ENCODE measurements at places on chromosomes 12 and 14.

GRCh38 chr12:127063339-127064072 lies 1203.5 kb upstream of the TMEM132C start:
- DNase-seq: no peak

DNA sequence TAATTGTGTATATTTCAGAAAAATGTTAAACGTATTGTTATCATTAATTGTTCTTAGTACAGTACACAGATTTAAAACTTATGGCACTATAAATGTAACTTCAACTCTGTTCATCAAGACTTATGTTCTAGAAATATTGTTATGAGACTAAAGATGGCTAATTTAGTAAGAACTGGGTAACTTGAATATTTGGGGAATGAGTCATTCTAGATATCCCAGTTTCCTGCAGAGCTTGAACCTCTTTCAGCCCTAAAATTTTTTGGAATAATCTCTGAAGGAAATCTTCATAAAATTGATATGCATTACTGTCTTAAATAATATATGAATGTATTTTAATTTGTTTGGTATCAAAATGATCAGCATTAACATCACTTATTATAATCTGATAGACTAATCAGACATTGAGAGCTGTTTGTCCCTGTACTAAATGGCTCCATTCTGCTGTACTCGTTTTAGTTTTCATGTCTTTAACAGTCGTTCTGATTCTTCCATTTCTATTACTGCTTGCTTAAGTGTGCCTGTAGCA lies 87.1 kb downstream of the VEZT start:
- no peak for DNase-seq

- no peak for DNase-seq
These were observed 124.1 kb downstream of the GARIN6 start for GRCh38 chr12:99771659-99772058.

GRCh38 chr14:101833045-101833444 lies 71.5 kb downstream of the PPP2R5C start:
- no peak for DNase-seq

DNA sequence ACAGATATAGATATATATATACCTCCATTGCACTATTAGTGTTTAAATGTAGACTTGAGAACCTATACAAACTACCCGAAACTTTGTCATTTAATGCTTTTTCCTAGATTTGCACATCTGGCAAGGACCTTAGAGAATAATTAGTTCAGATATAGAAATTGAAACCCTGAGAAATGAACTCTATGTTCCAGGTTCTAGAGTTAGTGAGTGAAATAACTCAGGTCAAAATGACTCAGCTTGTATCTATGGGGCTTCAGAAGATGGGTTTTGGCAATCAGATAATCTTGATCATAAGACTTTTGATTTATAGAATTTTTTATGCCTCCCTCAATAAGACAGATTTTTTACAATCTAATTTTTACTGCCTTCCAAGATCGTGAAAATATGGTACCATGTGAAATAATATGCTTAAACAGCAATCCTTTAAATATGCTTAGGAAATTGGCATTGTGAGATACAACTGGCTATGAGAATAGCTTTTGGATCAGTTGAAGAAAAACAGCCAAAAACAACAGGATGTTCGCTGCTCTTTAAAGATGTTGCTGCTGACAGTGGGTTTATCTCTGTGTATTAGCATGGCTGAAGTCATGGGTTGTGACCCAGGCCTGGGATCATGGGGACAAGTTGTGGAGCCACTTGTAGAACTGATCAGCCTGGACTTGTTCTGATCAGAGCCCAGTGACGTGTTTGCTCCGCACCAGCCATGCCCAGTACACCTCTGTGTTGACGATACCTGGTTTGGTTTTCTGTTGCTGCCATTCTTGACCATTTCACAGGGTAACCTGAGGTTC lies 63.6 kb downstream of the TTLL5 start:
- DNase-seq: no peak

DNA sequence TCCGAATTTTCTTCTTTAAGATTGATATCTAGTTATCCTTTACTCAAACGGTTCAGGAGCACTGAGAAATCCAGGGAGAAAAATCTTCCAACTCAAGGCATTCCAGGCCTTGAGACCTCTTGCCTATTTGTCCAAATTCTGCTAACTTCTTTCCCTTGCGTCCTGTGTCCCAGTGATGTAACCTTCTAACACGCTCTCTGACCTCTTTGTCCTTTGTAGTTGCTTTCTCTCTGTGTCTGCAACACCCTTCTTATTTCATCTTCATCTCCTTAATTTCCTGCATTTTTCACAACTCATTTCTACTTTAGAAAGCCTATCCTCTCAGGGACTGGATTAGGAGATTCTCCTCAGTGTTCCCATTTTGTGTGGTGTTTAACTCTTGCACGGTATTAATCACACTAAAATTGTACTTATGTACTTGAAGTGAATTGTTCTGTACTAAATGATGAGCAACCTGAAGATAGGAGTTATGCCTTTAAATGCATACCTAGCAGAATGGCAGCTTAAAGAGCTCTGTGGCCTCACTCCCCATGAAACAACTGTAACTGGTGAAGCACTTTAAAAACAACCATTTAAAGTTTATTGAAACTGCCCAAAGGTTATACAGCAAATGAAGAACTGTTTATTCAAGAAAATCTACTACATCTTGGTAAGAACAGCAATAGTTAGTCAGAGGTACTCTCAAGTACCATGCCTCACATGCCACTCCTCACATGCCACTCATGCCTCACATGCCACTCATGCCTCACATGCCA lies 7.4 kb upstream of the SNAPC1 start:
- DNase-seq: no peak

- no peak for DNase-seq
These were observed 42.1 kb downstream of the MGST1 start for GRCh38 chr12:16389594-16389993.

DNA sequence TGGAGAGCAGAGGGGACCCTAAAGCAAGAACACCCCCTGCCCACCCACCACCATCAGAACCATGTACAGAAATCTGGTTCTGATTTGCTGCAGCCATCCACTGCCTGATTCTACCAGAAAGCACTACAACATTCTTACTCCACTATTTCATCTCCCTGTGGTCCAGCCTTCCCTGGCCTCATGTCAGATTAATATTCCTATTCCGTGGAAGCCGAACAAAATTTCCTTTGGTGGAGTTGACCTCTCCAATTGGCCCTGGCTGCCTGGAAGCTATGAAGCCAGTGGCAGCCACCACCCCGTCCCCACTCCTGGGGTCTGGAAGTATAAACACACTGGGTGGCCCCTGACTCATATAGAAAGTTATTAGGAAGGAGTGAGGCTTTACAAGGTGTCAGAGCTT lies 60.2 kb downstream of the ANO2 start:
- DNase-seq: no peak

DNA sequence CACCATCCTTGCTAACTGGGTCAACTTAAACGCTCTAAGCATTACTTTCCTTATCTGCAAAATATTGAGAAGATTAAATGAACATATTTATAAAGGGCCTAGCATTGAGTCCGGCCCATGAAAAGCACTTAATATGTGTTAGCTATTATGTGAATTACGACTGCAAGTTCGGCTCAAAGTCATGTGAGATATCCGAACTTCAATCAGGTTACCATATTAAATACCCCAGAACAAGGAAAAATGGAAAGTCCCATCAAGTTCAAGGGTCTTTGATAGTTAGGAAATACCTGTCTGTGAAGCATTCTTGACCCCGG lies 487 bp upstream of the NRDE2 start:
- no peak for DNase-seq

- DNase-seq: no peak
These were observed 64.4 kb downstream of the TTLL5 start for GRCh38 chr14:75725481-75725880.

- DNase-seq: no peak
These were observed 80.5 kb upstream of the DYRK2 start for GRCh38 chr12:67568055-67568454.

- DNase-seq: no peak
These were observed 21.9 kb downstream of the DHRS2 start for GRCh38 chr14:23657959-23658470.

DNA sequence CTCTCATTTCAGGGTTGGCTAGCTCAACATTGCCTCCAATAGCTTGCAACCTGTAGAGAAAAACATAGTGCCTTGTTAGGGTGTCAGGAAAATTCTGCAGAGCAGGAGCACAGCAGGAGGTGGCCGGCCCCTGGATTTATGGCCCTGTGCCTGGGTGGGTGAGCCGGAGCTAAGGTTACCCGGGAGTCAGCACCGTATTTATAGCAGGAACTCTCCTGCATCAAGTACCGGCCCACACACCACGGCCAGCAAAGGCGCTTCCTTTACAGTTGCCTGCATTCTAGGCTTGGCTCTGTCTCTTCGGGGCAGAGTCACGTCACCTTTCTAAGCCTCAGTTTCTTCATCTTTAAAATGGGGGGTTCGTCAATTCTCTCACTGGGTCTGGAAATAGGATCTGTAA lies 52.8 kb upstream of the EML1 start:
- no peak for DNase-seq

DNA sequence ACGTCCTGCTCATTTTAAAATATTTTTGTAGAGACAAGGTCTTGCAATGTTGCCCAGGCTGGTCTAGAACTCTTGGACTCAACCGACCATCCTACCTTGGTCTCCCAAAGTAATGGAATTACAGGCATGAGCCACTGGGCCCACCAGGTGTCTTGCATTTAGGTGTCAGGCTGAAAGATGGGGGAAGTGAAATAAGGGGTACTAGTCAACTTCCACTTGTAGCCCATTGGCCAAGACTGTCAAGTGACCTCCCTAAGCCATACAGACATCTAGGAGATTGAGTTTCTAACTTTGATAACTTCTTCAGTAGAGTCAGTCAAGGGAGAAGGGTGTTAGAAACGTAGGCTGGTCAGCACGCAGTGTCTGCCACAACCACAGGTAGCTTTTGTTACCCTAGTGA lies 32.0 kb downstream of the ARF6 start:
- DNase-seq: no peak

GRCh38 chr14:102863381-102863780 lies 59.1 kb upstream of the AMN start:
- DNase-seq: no peak

GRCh38 chr12:122203301-122204166 lies at the start of gene B3GNT4:
TSS of gene B3GNT4 (plus strand) at chr12:122203709. CDS start at chr12:122204619, 910 bp downstream.
- peak; percentile 49 for DNase-seq

DNA sequence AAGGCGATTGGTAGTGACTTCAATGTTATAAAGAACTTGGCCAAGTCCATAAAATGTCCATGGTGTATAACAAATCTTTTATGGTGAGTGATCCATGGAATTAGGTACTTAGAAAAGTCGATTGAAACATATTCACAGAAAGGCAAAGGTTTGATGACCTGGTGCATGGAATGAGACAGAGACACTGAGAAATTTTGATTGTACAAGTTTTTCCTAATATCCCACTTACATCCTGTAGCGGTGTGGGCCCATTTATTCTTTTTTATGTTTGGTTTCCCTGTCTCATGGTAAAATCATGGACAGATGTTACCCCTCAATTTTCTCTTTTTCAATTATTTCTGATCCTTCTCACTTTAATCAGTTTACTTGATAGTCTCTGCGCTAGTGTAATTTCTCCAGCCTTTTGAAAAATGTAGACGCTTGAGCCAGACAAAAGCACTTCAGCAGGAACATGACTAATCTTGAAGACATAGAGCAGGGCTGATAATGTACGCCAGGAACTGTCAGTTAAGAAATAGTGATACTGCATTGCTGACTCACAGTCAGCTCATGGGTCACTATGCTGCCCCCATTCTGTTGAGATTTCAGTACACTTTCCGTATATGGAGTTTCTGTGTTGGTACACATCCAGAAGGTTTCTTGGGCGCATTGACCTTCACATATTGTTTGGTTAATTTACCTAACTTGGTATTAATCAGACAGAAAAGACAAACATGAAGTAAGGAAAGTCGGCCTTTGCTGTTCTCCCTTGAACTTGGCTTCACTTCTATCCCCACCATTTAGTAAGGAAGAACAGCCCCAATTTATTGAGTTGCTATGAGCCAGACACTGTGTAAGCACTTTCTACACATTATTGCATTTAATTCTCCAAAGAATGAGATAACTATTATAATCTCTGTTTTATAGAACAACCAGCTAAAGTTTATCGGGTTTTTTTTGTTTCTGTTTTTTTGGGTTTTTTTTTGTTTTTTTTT lies 841.7 kb downstream of the DIO2 start:
- no peak for DNase-seq

GRCh38 chr12:1217191-1217949 lies 226.3 kb downstream of the ERC1 start:
- DNase-seq: no peak
